ENCODE measurements at places on chromosomes 1 and 21.

DNA sequence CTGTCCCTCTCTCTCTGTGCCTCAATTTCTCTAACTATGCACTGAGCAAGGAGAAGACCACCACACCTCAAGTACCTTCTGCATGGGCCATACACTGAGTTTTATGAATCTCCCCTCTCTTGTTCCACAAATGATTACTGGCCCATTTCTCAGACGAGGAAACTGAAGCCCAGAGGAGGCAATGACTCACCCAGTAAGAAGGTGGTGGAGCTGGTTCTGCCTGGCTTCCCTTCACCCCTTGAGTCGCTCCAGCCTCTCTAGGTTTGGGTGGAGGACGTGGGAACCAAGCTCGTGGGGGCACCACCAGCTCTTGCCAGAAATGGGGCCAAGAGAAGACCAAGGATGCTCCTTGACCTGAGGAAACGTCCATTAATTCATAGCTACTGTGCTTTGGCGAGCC, 21.3 kb upstream of the RUNX3 start:
- DNase-seq = no peak

- no peak for DNase-seq
Observed at GRCh38 chr1:230189824-230190223, 122.8 kb downstream of the GALNT2 start.

- DNase-seq = no peak
Observed at GRCh38 chr1:67367370-67368045, 59.8 kb downstream of the IL12RB2 start.

DNA sequence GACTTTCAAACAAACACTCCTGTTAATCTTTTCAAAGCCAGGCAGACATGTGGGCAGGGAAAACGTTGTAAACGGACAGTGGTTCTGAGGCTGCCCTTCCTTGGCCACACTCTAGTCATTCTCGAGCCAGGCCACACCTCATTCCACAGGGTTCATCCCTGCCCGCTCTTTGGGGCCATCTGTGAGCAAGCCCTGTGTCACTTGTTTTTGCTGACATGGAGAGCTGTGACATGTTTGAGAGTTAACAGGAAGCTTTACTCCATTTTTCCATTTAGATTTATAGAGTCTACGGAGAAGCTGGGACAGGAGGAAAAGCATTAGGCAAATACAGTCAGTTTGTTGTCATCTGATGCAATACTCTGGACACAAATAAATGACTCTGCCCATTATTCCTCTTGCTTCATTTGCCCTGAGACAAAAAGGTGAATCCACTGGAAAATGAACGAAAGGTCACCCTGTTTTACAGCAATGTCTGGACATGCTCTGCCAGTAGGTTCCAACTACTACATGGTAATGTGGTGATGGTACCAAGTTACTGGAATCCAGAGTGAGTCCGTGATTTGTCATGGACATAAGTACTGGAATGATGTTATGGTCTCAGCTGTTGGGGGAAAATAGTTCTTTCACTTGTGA, 126.9 kb downstream of the CLIC6 start:
- no peak for DNase-seq

DNA sequence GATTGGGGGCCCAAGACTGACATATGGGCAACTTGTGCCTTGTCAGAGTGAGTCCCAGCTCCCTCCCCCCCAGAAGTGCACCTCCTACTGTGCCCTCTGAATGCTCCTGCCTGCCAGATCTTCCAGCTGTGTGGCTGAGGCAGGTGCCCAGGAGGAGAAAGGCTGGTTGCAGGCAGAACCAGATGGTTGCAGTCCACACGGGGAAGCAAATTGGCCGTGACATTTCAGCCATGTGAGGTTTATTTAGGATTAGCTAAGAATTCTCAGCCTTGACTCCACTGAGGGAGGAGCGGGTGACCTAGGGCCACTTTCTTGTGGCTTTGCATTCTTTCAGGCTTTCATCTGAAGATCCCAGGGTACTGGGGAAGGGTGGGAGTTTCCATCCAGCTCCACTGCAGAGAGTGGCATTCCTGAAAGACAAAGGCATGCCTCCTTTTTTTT, 33.8 kb downstream of the PEX14 start:
- no peak for DNase-seq

DNA sequence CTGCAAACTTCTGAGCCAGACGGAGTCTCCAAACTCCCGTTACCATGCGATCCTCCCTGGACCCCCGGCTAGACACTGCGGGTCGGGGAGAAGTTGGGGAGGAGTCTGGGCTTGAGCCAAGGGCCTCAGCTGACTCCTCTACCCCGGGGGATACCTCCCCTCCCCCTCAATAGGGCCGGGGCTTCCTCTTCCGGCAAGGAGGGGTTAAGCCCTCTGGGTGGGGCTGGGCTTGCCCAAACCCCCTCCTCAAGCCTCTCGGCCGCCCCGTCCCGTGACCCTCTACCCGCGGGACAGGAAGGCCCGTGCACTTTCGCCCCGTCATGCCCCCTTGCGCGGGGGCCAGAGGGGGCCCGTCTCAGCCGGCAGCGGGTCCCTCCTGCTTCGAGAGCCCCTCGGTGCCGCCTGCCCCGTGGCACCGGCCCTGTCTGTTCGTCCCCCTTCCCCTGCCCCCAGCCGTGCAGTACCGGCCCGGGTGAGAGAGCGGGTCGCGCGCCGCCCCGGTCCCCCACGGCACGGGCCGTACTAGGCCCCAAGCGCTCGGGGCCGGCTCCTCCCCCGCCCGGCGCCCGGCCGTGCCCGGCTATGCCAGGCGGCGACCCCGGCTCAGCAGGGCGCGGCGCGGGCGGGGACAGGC, 652 bp downstream of the ARL8A start:
- no peak for DNase-seq

DNA sequence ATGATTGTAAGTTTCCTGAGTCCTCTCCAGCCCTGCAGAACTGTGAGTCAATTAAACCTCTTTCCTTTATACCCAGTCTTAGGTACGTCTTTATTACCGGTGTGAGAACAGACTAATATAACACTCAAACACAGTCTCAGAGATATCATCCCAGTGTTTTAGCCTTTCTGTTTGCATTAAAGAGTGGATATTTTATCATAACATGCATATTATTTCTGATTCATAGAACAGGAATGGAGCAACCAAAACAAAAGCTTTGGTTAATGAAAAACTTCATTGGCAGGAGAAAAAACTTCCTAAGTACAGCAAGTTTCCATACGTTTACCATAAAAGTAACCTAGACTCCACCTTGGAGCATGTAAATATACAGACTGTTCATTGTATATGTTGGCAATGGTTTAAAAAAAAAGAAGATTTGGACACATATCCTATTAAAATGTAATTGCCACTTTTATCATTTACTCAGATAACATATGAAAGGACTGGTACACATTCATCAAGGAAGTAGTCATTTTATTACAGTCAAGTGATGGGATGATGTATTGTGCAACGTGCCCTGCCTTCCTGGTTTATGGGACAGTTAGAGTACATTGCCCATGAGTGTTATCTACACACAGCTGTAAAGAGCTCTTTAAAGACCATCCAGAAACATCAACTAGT, 144.8 kb downstream of the ETS2 start:
- no peak for DNase-seq

GRCh38 chr1:114259511-114260160, 106.0 kb upstream of the SYT6 start:
- no peak for DNase-seq

DNA sequence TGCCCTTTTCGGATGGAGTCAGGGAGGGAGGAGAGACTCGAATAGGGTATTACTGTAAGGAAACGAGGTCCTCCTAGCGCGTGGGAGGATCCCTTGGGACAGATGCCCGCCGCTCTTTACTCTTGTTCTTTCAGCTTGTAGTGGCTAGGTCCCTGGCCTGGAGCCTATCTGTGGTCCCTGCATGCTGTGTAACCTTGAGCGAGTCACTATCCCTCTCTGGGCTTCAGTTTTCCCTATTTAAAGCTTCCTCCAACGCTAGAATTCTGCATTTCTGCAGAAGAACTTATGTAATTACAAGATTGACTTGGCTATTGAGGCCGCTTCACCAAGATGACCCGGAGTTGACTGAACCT, 744 bp downstream of the MIER1 start:
- no peak for DNase-seq

GRCh38 chr1:18640228-18641004, 9.8 kb downstream of the PAX7 start:
- no peak for DNase-seq

DNA sequence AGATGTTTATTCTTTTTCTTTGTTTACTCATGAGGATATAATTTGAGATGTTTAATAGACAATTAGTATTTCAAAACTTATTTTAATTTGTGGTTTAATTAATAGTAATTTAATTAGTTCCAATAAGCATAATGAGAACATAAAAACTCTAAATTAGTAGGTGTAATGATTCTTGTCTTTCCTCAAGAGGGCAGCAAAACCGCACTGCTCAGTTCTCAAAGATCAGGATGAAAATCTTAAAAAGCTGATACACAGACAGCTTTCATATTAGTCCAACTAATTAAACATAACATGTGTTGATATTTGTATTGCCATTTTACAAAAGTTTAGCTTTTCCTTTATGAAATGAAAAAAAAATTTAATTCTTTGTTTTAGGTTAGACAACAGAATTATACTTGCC, 106.7 kb upstream of the C21orf91 start:
- DNase-seq = no peak

DNA sequence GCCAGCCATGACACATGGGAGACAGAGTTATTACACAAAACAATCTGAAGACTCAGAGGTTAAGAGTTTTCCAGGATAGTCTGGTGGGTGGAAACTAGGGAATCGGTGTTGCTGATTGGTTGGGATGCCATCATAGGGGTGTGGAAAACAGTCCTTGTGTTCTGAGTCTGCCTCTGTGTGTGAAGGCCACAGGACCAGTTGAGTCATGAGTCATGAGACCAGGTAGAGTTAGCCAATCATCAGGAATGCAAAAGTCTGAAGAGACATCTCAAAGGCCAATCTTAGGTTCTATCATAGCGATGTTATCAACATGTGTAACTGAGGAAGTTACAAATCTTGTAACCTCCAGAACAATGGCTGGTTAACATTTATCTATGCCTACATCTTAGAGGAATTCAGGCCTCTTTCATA, 49.7 kb upstream of the NEK7 start:
- DNase-seq = no peak

Measured in CD4-positive, alpha-beta T cell treated with Interleukin-4 for 1 hour (primary cell).